ENCODE measurements at places on chromosomes 7 and 10.
A peak's percentile ranks its signal among the peaks of the same experiment; 100 is the strongest.

DNA sequence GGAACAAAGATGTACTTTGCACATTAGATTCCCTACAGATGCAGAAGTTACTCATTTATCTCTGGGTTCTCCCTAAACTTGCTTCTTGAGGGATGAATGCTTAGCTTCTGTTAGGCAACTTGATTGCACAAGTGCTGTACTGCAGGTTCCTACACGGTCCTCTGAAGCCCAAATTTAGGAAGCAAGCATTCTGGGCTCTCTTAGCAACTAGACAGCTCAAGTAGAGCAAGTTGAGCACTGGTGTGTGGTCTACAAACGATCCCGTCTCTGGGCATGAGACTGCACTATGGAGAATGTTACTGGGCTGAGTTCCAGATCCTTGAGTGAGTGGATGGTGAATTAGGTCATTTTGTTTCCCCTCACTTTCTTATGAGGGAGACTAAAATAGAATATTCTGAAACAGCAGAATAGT lies 14.3 kb downstream of the SEMA3D start:
- no peak for DNase-seq

DNA sequence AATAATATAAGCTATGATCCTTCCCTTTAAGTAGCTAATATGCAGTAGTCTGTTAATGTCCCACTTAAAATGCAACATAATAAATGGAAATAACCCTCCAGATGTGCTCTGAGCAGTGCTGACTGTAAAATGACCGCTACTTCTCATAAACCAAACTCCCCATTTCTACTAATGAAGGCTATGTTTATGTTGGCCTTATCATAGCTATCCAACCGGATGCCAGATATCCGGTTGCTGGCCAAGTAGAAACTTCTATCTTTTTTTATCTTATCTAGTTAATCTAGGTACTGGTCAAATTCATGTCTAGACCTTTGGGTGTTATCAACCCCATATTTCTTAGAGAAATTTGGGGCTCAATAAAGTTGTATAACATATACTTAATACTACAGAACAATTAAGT lies 56.6 kb downstream of the CHRM2 start:
- DNase-seq = no peak

GRCh38 chr10:17225808-17226207 lies 2.2 kb upstream of the VIM start:
- DNase-seq = no peak

GRCh38 chr7:128443831-128444600 lies 11.7 kb upstream of the HILPDA start:
- no peak for DNase-seq

DNA sequence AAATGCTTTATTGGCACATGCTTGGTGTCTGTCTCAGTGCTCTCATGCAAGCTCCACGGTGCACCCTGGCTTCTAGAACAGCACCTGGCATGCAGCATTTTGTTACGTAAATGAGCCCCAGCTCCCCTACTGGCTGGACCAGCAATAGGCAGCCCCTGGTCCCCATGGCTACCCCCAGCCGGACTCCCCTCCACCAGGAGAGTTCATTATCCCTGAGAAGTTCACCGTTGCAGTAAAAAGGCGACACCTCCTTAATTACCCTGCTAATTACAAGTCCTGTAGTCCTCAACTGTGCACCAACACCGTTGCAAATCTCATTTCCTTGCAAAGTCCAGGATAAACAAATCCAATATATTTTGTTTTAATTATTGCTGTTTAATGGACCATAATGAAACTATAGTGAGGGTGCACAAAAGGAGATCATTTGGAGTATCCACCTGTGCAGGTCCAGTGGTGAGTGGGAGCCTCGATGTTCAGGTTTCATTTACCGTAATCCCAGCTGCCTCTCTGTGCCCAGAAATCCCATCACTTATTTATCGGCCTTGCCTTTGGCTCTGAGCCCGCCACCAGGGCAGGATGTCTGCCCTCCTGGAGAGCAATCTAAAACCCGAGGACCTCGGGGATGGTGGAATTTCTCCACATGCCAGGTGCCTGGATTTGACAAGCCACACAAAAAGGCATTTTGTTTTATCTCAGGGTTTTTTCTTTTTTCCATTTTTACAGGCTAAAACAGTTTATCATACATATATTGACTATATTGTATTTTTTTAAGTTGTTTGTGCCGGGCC lies 12.8 kb upstream of the DRGX start:
- DNase-seq = no peak

DNA sequence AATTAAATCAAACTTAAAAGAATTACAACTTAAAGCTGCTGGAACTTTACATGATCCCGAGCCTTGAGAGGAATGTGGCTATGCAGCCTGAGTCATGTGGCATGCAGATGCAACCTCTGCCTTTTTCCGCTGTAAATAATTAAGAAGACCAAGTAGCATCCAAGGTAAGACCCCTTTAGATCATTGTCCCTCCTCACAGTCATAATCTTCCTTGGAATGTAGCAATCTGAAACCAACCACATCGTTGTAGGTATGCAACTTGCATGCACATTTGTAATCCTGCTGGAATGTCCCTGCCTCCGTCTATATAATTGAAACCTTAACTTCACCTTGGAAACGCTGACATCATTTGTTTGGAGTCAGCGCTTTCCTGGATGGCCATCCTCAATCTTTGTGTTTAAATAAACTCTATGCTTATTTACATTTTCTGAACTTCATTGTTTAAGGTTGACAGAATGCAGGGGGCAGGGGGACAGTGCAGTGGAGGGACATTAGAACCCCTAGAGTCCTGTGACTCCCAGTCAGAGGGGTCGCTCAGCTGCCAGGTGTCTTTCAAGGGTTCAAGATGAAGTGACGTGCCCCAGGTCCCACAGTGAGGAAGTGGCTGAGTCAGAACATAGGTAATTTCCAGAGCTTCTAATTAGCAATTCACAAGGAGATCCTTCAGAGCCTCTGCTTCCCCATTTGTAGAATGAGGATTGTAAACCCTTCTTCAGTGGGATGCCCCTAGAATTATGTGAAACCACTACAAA lies 110.7 kb downstream of the RALA start:
- no peak for DNase-seq

- DNase-seq = no peak
Observed at GRCh38 chr7:103870664-103871063, 118.8 kb downstream of the RELN start.

- no peak for DNase-seq
Observed at GRCh38 chr7:100506356-100506923, 22.7 kb downstream of the NYAP1 start.

- DNase-seq = no peak
Observed at GRCh38 chr7:152594801-152595200, 81.1 kb downstream of the XRCC2 start.

DNA sequence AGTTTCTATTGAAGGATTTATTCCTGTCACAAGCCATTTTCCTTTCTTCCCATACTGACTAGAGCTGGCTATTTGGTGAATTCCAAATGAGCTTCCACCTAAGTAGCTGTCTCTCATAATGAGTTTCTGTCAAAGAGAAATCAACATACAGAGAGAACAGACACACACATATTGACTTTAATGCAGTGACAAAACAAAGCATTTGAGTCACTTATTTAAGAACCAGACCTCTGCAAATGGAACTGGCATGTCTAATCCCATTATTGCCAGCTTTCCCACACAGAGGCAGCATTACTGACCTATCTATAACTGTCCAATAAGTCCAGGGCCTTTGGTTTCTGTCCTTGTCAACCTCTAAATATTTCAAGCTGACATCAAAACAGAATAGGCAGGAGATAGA lies 179.3 kb upstream of the CSTF2T start:
- no peak for DNase-seq

GRCh38 chr10:126979311-126979710 lies 74.1 kb downstream of the DOCK1 start:
- no peak for DNase-seq

GRCh38 chr10:24331457-24331856 lies 122.5 kb downstream of the KIAA1217 start:
- DNase-seq = no peak

DNA sequence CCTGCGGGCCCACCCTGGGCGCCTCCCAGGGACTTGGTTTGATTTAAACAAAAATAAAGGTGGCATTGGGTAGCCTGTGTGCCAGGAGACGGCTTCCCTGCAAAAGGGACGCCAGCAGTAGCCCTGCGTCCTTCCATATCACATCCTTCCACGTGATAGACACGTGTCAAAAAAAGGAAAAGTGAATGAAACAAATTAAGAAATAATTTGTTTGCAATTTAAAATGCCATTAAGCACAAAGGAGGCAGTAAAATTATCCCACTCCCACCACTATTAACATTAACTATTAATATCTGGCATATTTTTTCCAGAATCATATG lies 7.6 kb downstream of the TACR2 start:
- DNase-seq = no peak

- no peak for DNase-seq
Observed at GRCh38 chr7:33379891-33380525, 250.6 kb downstream of the BBS9 start.

DNA sequence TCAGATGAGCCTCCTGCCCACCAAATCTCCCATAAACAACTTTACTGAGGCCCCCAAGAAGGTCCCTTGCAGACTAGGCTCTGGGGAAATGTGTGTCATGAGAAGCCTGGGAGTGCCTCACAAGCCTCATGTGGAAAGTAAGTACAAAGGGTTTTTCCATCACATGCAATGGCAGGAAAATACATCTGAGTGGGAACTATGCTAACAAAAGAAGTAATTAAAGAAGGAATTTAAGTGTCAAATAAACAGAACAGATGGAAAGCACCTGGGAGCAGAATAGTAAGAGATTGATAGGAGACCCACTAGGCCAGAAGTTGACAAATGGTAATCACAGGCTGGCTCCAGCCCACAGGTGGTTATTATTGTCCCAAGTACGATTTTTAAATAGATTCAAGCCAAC lies 20.5 kb downstream of the GSAP start:
- DNase-seq = no peak

- DNase-seq = no peak
Observed at GRCh38 chr7:130409712-130410072, 29.4 kb downstream of the CPA1 start.

GRCh38 chr7:4024133-4024532 lies 658.0 kb upstream of the FOXK1 start:
- no peak for DNase-seq

DNA sequence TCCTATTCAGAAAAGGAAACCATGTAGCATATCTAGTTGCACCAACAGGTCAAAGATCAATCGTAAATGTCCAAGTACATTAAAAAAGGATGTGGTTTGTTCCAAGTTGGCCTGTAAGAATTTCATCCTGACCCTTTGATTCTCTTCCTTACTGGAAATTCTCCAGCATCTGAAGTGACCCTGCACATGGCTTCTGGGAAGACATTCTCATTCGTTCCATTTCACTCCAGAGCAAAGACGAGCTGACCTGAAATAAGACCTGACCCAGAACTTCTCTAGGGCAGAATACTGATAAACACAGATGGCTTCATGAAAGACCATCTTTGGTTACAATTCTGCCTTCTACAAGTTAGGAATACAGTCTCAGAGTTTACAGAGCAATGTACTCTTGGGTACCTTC lies 39.8 kb downstream of the ASB4 start:
- DNase-seq = no peak

DNA sequence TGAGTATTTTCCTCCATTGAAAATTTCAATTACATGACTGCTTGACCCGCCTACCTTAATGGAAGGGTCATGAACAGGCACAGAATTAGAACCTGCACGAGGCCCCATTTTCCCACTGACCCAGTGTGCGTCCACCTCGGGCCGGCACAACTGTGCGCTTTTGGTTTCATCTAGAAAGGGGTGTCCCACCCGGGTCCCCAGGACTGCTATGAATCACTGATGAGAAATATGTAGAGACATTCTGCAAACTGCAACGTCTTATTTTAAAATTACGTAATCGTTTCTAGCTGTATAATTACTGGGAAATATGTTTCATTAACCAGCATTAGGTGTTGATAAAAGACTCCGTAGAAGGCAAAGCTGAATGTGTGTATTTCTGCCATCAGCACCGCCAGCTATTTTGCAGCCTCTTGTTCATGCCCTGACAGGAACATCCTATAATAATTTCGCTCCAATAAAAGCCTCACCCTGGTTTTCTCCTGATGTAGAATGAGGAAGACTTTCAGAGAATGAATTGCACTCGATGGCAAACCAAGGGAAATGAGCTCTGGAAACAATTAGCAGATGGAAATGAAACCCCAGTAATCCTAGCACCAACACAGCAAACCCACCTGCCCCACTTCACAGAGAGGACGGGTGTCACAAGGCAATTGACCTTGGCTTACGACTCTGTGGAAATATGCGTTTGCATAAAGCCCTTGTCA lies 562.1 kb downstream of the DNAJB6 start:
- DNase-seq = no peak

DNA sequence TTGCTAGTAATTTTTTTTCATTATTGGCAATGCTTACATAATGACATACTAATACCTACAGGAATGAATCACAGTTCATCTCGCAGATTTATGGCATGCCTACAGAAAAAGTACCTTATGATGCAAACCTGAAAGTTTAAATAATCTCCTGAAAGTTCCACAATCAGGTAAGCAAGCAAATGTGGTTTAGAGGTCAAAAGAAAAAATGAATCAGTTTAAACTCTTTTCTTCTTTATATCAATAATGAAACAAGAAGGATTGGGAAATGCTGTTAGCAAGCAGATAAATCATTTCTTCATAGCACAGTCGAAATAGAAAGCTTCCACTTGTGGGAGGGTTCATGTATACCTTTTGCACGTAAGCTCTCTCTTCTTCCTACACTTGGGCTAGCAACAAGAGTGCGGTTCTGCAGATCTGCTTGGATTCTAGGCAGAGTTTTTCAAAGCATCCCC lies 53.7 kb upstream of the MTPN start:
- no peak for DNase-seq

- no peak for DNase-seq
Observed at GRCh38 chr10:71981015-71981875, 17.1 kb downstream of the CHST3 start.

DNA sequence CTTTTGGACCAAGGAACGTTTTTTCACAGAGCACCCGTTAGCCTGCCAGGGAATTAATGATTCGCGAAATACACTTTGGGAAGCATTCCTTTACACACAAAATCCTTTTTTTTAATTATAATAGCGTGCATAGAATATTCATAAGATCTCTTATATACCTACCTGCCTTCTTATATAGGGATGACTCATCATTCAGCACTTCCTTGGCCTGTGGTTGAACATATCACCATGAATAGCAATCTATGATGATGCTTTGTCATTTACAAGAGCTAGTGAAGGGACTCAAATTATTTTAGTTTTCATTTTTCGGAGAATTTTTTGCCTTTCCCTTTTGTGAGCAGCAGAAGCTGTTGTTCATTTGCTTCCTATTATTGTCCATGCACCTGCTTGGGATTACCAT lies 97.0 kb downstream of the CDH23 start:
- DNase-seq = no peak

GRCh38 chr10:79243181-79244067 lies 103.8 kb upstream of the PPIF start:
- DNase-seq = peak; percentile 80

DNA sequence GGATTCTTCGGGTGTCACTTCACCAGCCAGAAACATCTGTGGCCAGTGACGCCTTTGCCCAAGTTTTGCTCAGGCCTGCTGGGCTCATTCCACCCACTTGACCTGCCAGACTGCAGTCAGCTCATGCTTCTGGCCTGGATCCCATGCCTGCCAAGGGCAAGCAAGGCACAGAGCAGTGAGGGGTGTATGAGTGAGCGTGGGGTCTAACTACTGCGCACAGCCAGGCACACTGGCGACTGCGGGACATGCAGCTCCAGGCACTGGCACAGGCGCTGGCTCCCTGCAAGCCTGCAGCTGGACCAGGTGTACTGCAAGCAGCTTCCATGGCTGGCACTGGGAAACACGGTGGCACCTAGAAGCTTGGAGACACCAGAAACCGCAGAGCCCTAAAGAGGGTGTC lies 80.1 kb downstream of the MTERF1 start:
- DNase-seq = no peak
